ENCODE measurements at places on chromosomes 1 and 21.

- DNase-seq: no peak
Measured at GRCh38 chr1:118290571-118290970, 105.5 kb upstream of the SPAG17 start.

- DNase-seq: no peak
Measured at GRCh38 chr1:165375623-165376022, 19.1 kb upstream of the LMX1A start.

DNA sequence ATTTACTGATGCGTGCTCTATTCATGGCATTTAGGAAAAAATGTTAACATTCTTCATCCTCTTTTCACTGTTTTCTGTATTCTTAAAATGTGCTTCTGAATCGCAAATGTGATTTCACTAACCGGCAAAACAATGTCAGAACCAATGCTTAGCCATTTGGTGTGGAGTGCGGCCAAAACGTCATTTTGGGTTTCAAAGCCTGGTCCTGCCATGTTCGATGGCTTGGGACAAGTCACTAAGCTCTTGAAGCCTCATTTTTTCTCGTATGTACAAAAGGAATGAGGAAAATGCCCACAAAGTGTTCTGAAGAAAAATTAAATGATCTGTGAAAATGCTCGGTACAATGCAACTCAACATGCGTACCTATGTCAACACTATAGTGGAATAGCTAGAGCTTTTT, 175.3 kb downstream of the APP start:
- DNase-seq: no peak

DNA sequence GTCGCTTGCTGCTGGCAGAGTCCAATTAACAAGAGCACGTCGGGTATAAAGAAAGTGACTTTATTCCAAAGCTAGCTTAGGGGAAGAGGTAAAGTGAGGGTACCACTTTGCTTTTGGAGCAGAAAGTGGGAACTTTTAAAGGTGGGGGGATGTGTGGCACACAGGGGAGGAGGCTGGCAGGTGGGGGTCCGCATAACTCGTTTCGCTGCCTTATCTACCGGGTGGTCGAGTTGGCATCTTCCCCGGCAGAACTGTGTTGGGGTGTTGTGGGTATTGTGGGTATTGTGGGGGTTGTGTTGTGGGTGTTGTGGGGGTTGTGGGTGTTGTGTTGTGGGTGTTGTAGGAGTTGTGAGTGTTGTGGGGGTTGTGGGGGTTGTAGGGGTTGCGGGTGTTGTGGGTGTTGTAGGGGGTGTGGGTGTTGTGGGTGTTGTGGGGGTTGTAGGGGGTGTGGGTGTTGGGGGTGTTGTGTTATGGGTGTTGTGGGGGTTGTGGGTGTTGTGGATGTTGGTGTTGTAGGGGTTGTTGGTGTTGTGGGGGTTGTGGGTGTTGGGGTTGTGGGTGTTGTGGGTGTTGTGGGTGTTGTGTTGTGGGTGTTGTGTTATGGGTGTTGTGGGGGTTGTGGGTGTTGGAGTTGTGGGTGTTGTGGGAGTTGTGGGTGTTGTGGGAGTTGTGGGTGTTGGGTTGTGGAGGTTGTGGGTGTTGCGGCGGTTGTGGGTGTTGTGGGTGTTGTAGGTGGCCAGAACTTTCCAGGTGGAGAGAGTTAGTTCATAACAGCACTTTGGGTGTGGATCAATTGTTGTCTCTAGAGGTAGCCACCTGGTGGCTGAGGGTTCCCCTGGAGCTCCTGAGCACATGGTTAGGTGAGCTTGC, 52.7 kb downstream of the AGPAT3 start:
- DNase-seq: no peak

GRCh38 chr1:201719812-201720521, 109.0 kb upstream of the IPO9 start:
- DNase-seq: no peak

- no peak for DNase-seq
Measured at GRCh38 chr1:215872658-215873057, 305.6 kb downstream of the KCTD3 start.

DNA sequence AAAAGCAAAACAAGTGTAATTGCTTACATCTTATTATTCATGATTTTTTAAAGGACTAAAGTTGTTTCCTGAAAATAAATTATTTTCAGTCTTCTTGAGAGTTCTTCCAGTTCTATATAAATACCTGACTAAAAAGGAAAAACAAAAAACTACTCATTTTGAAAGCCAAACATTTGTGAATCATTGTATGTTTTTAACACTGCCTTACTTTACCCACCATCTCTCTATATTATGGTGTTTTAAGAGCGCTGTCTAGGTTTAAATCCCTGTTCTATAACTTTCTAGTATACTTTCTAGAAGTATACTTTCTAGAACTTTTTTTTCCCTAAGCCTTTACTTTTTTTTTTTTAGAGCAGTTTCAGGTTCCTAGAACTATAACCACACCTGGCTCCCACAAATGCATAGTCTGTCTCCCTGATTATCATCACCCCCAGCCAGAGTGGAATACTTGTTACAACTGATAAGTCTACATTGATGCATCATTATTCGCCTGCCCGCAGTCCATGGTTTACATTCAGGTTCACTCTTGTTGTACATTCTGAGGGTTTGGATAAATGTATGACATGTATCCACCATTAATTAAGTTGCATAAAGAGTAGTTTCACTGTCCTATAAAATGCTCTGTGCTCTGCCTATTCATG, 9.8 kb downstream of the RSBN1 start:
- no peak for DNase-seq

DNA sequence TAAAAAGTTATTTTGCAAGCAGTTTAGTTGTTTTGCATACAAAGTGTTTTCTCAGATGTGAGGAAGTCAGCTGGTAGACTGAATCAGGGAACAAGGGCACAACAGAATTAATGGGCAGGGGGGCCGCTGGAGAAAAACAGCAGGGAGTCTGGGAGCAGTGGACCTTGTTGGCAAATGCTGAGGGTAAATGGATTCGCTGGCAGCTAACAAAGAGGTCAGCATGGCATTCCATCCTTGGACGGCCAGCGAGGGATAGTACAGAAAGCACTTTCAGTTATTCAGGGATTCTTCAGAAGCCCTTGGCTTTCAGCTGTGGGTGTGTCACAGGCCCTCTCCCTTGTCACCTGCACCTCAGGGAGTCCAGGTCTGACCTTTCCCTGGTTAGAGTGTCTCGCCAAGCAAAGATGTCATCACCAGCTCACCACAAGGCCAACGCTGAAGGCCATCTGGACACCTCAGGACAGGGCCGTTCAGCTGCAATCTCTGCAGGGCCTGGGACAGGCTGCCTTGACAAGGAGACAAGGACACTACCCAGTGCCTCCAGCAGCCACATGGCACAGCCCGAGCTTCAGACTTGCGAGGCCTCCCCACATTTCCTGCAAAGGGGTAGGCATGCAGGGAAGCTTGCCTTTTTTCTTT, 90.4 kb downstream of the KCNN3 start:
- DNase-seq: no peak

GRCh38 chr1:212155219-212155618, 119.7 kb downstream of the DTL start:
- DNase-seq: no peak

DNA sequence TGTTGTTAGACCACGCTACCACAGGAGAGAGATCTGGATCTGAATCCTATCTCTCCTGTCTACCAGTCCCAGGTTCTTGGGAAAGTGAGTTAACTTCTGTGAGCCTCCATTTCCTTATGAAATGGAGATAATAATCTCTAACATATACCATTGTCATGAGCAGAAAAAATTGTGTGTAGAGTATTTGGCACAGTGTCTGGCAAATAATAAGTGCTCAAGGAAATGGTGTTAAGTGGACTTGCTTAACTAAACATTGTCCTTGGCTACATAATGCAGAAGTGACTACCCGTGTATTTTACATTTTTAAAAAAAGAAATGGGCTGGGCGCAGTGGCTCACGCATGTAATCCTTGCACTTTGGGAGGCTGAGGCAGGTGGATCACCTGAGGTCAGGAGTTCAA, 217.4 kb downstream of the KCNH1 start:
- no peak for DNase-seq

DNA sequence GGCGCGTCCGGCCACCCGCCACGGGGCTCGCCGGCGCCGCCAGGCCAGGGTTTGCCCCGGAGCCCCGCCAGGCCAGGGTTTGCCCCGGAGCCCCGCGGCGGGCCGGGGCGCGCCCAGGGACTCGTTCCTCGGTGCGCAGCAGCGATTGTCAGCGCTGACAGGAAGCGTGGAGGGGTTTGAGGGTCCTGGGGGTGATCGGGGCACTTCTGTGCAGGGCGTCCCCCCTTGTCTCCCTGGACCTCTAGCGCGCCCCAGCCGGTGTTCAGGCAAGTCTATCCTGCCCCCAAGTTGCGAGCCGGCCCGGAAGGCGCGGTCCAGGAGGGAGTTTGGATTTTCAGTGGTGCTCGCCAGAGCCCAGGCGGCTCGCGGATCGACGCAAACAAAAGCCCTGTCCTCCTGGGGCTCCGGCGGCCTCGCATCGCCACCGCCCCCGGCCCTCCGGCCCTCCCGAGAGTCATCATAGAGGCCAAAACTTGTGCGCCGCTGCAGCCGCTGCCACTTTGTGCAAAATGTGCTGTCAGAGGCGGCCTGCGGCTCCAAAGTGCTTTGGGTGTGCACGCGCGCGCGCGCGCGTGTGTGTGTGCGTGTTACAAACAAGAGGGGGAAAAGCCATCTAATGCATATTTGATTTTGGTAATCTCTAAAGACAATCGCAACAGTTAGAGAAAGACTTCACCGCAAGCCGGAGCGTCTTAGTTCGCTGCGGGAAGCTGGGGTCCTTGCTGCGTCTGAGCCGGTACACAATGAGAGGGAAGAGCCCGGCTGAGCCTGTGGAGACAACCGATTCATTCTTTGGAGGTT, 1.0 kb downstream of the ROR1 start:
- no peak for DNase-seq

DNA sequence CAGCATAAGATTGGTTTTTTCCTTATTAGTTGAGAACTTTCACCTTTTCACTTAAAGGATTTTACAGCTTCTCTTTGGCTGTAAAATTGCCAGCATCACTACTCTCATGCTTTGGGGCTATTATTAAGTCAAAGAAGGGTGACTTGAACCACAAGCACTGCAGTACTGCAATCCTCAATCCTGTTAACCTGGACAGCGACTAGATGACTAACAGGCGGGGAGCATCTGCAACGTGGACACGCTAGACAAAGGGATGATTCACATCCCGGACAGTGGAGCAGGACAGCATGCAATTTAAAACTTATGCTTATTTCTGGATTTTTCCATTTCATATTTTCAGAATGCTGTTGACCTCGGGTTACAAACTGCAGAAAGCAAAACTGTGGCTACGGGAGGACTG, 8.1 kb downstream of the ARV1 start:
- no peak for DNase-seq

DNA sequence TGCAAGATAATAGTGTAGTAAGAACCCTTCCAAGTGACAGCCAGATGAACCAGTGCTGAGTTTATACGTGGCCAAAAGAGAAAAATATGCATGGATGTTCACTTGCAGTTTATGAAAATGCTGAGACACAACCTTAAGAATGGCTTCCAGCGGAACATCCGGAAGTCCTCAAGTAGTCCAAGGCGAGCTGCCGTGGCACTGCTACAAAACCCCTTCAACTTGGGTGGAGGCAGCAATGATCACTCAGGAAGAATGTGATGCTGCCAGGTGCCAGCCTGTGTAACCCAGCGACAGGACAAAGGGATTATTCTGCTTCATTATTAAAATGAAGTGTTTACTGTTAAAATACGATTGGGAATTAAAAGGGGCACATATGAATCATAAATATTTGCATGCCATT, 179.6 kb downstream of the RUNX1 start:
- DNase-seq: no peak

- no peak for DNase-seq
Measured at GRCh38 chr21:26967062-26967913, at the start of gene ADAMTS5. Gene ADAMTS5 (minus strand): TSS chr21:26967088. CDS start chr21:26966391, 697 bp downstream.

DNA sequence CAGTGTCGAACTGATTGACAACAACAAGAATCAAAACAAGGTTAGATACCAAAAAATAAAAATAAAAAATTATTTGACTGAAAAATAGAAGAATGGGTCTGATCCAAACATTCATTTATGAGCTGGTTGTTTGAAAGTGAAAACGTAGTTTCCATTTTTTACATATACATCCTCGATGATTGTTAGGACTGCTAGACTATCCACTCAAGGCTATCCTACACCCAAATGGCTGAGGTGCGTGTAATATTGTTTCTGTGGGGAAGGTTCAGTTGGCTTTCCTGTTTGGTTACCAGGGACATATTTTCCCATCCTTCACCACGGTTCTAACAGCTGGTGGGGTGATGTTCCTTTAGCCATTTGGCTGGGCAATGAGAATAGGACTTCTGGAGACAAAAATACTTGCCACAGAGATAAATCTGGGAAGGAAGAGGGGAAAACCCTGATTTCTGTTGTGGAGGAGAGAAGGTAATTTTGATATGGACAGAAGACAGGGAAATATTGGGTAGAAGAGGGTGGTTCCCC, 66.3 kb downstream of the MAP3K7CL start:
- DNase-seq: no peak

DNA sequence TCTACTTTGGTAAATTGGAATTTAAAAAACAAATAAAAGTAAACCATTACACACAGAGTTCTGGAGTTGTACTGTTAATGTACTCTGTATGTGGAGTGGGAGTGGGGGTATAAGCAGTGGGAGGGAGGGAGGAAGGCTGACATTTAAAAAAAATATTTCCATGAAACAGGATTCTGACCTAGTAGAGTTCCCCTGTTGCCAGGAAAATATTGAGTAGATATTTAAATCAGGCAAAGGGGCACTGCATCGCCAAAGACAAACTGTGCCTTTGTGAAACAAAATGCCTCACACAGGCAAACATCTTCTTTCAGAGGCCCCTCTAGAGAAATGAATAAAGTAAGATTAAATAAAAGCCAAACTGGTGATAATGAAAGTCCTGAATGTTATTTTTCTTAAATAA, 87.8 kb downstream of the ERG start:
- DNase-seq: no peak

GRCh38 chr1:225319871-225320270, 108.0 kb downstream of the LBR start:
- DNase-seq: no peak

DNA sequence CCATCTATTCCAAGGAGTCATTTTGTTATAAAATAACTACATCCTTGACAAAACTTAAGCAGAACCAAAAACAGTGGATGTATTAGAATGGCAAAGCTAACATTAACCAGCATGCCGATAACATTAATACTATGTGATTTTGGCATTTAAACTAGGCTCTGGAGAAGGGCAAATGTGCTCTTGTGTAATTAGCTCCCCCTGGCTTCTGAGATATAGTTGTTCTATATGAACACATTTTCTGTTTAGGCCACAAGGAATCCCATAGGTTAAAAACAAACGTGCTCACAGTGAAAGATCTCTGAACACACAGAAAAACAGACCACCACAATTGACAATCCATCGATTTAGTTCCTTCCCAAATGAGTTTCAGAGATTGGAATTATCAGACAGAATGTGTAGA, 57.4 kb upstream of the TARS2 start:
- no peak for DNase-seq

DNA sequence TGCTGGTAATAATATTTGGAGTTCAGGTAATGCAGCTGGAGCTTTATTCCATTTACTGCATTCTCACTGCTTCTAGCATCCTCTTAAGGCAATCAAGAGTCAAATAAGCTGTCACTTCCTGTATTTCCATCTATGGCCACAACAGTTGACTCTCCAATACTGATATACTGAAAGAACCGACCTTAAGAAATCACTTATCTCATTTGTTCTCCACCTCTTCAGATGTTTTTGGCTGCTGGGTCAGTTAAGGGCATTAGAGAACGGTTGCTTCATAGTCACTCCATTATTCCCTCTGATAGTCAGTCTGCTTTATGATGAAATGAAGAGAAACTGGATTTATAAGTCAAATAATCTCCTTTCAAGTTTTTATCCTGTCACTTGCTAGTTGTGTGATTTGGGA, 14.2 kb upstream of the RGS4 start:
- no peak for DNase-seq

- DNase-seq: no peak
Measured at GRCh38 chr1:178324003-178324402, 172.8 kb downstream of the CLEC20A start.
